ENCODE measurements at places on chromosomes 2 and 18.
A peak's percentile ranks its signal among the peaks of the same experiment; 100 is the strongest.

DNA sequence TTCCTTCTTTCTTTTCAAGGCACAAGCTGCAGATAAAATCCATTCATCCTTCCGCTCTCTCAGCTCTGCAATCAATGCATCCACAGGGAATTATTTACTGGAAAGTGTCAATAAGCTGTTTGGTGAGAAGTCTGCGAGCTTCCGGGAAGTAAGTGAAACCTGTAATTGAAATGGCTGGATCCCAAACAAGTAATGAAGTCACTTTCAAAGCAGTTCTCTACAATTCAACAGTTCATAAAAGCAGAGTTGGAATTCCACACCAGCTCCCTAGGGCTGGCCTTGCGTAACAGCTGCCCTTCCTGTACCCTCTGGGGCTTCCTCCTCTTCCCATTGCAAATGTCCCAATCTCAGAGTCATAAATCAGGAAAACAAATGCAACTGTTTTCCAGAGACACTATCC lies 9.6 kb downstream of the SERPINB2 start:
- no peak for DNase-seq

DNA sequence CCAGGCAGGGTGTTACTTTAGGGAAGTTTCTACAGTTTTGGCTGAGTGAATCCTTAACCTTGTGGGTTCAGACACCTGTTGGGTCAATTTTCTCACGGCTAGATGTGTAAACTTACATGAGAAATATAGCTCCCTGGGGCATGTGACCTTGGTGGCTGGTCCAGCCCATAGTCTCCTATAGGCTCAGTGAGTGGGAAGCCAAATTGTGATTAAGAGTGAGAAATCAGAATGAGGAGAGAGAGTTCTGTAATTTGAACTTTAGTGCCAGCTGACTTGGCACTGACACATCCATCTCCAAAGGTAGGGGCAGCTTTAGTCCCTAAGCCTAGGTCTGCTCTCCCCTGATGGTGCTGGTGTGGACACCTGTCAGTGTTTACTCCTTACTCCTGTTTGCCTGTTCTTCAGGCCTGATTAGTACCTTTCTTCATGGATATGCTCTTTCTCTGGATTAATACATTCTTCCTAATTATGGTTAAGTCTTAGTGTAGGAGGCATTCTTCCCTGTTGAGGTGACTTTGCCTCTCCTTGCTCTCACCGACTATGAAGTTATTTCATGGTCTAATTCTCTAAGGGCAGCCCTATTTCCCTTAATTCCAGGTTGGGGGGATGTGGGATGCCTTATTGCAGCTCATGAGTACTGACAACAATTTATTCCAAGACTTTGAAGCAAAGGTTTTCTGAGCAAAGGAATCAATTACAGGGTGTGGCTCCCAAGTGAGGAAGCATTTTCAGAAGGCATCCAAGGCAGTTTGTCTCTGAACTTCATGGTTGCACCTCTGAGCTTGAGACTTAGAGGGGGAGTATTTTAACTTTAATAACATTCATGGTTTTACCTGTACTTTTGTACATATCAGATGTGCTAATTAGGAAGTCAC lies 177.3 kb downstream of the DYSF start:
- no peak for DNase-seq

DNA sequence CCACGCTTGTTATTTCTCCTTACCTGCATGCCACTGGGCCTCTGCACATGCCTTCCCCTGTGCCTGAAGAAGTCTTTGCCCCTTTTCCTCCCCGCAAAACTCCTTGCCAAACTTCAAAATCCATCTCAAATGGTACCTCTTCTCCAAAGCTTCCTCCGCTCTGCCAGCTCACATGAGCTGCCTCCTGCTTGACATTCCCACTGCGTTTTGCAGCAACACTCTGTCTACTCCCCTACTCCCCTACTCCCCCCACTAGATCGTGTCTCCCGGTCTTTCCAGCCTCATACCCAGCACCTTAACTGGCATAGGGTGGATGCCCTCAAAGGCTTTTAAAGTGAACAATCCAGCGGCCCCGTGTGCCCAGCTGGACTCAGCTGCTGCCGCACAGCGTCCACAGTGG lies 65.8 kb downstream of the TNS1 start:
- DNase-seq: no peak

- DNase-seq: no peak
Observed at GRCh38 chr2:71706836-71707235, 253.5 kb downstream of the DYSF start.

DNA sequence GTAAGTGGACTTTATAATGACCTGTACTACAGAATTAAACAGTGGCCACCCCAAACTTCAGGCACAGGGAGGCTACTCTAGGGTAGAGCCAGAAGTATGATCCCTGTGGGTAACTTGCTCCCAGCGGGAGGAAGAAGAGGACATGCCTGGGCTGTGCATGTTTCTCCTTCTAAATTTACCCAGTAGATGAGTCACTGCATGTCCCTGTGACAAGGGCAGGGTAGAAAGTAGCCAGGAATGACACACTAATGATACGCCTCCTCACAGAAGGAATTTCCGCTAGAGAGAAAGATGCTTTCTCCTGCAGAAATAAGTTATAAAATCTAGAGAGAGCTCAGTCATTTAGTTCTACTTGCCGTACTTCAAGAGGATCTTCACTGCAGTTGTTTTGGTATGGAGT lies 7.5 kb downstream of the ACYP2 start:
- no peak for DNase-seq

GRCh38 chr18:69730664-69731063 lies 217.0 kb downstream of the CD226 start:
- DNase-seq: no peak

DNA sequence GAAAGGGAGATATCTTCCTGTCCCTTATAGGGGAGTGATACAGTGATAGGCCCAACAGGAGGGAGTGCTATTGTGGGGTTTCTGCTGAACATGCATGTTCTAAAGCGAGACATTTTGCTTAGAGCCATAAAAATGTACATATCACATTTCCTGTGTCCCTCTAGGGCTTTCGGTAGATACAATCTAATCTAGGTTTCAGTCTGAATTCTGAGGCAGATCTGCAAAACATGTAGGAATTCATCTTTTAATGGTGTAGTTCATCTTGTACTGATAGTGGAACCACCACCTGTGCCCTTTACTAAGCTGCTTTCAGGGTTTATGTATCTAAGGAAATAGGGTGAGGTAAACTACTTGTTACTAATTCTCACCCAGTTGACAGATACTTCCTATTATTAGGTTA lies 73.8 kb downstream of the SPTBN1 start:
- no peak for DNase-seq

GRCh38 chr2:200399636-200400035 lies 93.1 kb downstream of the SPATS2L start:
- DNase-seq: no peak

- DNase-seq: no peak
Observed at GRCh38 chr2:105439141-105439540, 40.3 kb upstream of the FHL2 start.

DNA sequence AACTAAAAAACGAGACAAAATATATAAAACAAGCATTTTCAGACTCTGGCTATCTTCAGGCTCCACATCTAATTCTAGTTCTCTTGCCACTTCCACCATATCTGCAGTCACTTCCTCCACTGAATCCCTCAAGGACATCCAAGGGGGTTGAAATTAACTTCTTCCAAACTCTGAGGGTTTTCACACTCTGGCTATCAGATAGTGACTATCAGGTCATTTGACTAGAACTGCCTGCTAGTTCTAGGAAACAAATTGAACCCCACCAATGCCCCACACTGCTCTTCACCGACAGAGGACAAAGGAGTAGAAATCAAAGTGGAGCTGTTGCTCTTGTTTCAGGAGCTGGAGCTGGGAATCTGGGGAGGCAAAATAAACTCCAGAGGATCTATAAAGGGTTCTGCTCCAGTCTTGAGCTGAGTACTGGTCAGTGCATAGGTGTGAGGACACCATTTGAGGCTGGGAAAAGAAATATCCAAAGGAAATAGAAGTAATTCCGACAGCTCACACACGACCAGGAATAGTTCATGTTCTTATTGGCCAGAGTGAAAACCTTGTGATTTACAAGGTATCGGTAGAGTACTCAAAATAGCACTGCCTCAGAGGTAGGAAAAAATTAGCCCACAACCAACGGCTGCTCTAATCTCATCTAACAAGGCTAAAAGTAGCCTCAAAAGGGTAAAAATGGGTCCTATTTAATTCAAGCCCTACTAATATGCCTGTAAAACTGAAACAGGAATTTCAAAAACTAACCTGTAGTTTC lies 71.3 kb downstream of the SMC6 start:
- no peak for DNase-seq

GRCh38 chr2:54439582-54439981 lies 16.5 kb upstream of the SPTBN1 start:
- no peak for DNase-seq

DNA sequence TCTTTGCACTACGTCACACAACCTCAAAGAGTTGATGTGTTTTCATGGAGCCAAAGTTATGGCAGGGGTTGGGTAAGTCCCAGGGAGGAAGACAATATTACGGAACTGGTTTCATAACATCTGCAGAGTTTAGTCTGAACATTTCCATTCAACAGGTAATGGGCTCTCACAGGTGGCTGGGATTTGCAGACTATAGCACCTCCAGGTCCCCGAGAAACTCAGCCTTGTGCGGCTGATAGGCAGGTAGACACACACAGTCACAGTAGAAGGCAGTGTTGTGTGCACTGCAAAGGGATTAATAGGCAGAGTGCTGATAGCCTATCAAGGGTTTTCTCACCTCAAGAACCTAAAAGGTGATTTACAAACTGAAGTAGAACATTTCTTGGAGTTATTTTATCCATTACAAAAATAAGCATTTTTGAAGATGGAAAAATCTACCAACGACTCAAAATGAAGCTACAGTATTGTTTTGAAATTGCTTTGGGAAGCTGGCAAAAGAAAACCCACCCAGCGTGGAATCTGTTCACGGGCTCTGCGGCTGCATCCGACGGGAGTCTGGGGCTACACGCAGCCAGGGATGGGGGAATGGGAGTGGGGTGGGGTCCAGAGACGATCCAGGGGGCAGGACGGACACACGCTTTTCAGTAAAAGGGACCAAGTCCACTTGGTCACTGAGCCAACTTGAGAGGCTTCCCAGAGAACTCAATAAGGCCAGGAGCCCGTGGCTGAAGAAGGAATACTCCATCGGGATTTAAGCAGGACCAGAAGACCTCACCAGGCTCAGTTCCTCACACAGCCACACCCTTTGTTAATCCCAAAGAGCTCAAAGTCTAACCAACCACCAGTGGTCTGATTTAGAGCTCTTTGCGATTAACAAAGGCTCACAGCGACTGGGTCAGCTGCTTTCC lies 82.9 kb downstream of the CHRNA1 start:
- DNase-seq: no peak

GRCh38 chr2:215419113-215419512 lies 16.8 kb downstream of the FN1 start:
- no peak for DNase-seq

- no peak for DNase-seq
Observed at GRCh38 chr2:105827351-105828096, 82.8 kb downstream of the NCK2 start.

GRCh38 chr2:240832205-240832727 lies 12.2 kb upstream of the KIF1A start:
- DNase-seq: peak; percentile 96

- DNase-seq: no peak
Observed at GRCh38 chr2:160646684-160647444, 153.3 kb upstream of the RBMS1 start.

GRCh38 chr2:128195435-128195984 lies 104.5 kb downstream of the UGGT1 start:
- DNase-seq: no peak

GRCh38 chr18:6621437-6621836 lies 108.1 kb upstream of the ARHGAP28 start:
- no peak for DNase-seq

GRCh38 chr2:219570924-219571310 lies 422 bp downstream of the OBSL1 start:
- no peak for DNase-seq

DNA sequence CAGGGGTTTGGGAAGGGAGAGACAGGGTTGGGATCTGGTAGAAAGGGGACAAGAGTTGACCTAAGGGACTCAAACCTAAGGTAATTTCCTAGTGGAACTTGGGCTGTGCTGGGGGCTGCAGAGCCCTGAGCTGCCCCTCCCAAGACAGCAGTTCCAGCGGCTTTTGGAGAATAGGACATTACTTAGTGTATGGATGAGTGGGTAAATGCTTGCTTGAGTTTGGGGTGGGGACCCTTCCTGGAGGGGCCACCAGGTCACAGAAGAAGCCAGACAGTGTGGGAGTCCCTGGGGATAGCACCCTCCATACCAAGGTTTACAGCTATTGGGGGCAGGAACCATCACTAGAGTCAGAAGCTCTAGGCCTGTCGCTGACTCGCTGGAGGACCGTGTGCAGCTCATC lies 111.5 kb downstream of the CAPN13 start:
- DNase-seq: no peak

GRCh38 chr2:69149631-69150215 lies 136.7 kb downstream of the ANTXR1 start:
- no peak for DNase-seq

- DNase-seq: peak; percentile 54
Observed at GRCh38 chr18:49510393-49511115, 23.5 kb upstream of the C18orf32 start.

All from endothelial cell (in vitro differentiated cells).